Activated naive CD4-positive, alpha-beta T cell (primary cell): ENCODE measurements at places on chromosomes 3 and 15.

GRCh38 chr3:177764377-177764912 is 567.2 kb upstream of the TBL1XR1 start:
- DNase-seq = no peak

GRCh38 chr3:174498638-174499037 is 360.5 kb upstream of the NAALADL2 start:
- no peak for DNase-seq

- DNase-seq = no peak
Measured at GRCh38 chr15:83612898-83613635, 40.9 kb upstream of the ADAMTSL3 start.

DNA sequence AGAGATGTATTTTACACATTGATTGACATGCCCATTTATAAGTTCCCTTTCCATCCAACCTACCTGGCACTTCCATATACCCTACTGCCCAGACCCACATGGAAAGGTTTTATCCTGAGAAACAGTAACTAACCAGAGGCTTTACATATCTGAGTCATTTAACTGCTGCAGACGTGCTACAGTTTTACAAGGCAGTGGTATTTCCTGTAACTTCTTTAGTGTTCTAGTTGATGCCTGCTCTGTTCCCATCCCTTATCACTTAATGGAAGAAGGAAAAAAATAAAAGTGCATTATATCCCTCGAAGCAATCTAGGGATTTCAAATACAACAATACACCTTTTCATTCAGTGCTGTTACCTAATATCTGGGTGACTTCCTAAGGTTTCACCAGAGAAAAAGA is 107.1 kb downstream of the TMCO5A start:
- no peak for DNase-seq

DNA sequence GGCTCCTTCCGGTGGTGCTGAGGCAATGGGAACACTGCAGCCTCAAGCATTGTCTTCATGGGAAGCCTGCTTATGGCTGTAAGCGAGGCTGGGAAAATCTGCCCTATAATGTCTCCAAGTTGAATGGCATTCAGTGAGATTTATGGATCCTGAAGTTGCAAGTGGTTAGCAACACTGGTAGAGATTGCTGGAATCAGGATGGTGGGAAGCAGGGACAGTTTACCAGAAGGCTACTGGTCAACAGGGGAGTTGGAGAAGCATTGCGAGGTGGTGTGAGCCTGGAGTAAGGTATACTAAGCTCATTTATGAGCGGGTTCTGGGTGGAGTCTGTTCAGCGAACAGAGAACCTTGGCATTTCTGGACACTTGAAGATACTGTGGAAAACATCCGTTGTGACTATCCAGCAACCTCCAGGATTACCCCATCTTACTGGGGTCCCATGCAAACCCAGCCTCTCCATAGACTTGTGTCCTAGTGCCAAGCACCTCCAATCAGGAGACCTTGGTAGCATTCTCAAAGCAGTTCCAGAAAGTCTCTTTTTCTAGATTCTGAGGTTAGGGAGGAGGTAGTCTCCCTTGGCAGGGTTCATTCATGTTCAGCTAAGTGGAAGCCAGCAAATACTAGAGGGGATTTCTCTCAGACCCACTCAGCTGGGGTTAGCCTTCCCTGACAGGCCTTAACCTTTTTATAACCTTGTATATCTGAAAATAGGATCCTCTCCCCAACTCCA is 7.3 kb downstream of the RPSA start:
- no peak for DNase-seq

DNA sequence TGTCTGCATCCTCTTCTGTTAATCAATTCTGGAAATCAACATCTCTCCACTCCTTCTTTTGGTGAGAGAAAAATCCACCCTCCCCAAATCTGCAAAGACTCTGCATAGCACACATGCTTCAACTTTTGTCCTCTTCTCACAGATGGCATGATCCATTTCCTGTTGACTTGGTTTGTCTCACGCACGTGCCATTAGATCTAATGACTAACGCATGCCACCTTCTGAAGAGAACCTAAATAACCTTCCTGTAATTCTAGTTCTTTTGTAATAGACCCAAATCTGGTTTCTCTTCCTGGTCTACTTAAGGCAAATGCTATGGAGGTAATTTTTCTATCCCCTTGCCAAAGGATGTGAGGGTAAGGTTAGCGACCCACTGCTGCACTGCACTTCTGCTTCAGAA is 51.0 kb upstream of the ATOSA start:
- DNase-seq = no peak

DNA sequence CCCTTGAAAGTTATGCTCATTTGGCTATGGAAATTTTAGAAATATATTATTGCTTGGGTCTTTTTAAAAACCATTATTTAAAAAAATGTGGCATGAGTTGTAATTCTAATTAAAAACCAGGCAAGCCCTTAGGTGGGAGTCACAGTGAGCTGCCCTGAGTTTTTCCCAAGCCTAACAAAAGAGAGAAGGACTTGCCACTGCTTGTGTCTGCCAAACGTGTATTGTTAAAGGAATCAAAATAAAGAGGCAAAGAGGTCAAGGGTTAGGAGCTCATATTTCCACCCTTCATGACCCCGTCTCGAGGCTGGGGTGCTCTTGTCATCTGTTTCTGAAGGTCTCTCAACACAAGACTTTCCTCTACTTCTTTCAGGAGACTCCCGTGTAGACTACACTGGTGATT is 321.1 kb downstream of the ZIC1 start:
- no peak for DNase-seq

GRCh38 chr15:73323956-73324355 is 44.8 kb downstream of the HCN4 start:
- no peak for DNase-seq
